ENCODE measurements at places on chromosomes 16 and 17.

- DNase-seq: no peak
Observed at GRCh38 chr17:19011581-19011980, 7.0 kb upstream of the FAM83G start.

GRCh38 chr17:45197108-45197507 is 24.6 kb upstream of the FMNL1 start:
- no peak for DNase-seq

- DNase-seq: peak; percentile 83
Observed at GRCh38 chr17:3893003-3893719, at the start of gene CAMKK1. Gene CAMKK1 (minus strand): TSS chr17:3893053. CDS start chr17:3885687, 7,366 bp downstream.

- DNase-seq: no peak
Observed at GRCh38 chr16:11142261-11142630, 113.8 kb downstream of the SOCS1 start.
